ENCODE measurements at places on chromosomes 4 and X. TPM values are rescaled to one million over a fixed set of nuclear protein-coding genes. Genes with fewer than 3 reads are reported as not detected.

RENBP gene
- total RNA-seq = 8.9 TPM

C4orf50 gene
- 0.02 TPM for total RNA-seq

YIPF7 gene
- 0.84 TPM for total RNA-seq

DDX60 gene
- total RNA-seq = 5.6 TPM

GNL3L gene
- total RNA-seq = 19.9 TPM

SGMS2 gene
- 23.1 TPM for total RNA-seq

RRAGB gene
- total RNA-seq = 9.9 TPM

CFAP47 gene
- total RNA-seq = not detected

TEX11 gene
- not detected for total RNA-seq

SHROOM3 gene
- 14.2 TPM for total RNA-seq

MAD2L1 gene
- total RNA-seq = 1.5 TPM

GPR78 gene
- not detected for total RNA-seq

Data from left ventricle myocardium superior (tissue), 1 donor.